Activated CD4-positive, alpha-beta T cell treated with anti-CD3 and anti-CD28 coated beads, Interleukin-2, amount 50 U/mL, for 1 hour (primary cell): ENCODE measurements at places on chromosomes 2 and 18.

DNA sequence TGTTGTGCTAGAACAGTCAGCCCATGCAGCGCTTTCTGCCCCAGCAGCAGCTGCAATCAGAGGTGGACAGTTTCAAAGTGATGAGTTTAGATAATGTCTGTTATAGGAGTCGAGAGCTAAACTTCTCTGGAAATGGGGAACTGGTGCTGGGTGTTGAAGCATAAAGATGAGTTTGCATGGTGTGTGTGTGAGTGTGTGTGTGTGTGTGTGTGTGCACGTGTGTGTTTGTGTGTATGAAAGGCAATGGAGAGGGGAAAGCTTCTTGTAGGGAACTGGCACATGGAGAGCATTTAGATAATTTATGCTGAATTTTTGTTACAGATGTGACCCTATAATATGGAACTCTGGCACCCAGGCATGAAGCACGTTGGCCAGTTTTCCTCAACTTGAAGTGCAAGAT, 22.7 kb downstream of the ICOS start:
- DNase-seq = no peak

GRCh38 chr2:119691651-119692245, 12.7 kb downstream of the TMEM177 start:
- no peak for DNase-seq

- no peak for DNase-seq
These were observed 2.6 kb downstream of the CDH2 start for GRCh38 chr18:28174181-28174905.

- DNase-seq = no peak
These were observed 63.5 kb downstream of the CYB5A start for GRCh38 chr18:74228312-74228711.

DNA sequence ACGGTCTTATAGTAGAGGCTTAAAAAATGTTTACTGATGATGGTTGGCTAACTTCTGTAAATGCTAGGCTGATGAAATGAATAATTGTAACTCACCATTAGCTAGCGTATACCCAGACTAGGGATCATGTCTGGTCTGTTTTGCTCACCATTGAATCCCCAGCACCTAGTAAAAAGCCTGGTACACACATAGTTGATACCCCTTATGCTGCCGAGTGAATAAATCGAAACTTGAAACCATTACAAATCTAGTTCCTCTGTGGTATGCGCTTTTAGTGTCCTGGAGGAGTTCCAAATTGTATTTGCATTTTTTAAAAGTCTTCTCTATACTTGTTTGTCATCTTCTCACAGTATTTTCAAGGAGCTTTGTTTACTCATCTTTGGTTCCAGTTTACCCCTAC, 1.3 kb downstream of the TAF1B start:
- no peak for DNase-seq

DNA sequence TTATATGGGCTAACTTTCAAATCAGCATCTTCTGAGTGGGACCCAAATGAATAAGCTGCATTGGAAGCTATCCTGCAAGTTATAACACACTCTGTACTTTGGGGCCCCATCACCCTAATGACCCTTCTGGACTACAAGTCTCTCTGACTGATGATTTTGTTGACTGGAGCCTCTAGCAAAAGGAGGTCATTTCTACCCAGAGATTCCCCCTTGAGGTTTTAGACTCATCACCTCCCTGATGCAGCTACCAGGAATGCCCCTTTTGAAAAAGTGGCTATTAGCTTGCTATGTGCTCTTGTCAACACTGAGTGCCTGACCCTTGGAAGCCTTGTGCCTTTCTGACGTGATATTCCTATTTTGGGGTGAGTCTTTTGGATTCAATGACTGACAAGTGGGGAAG, 54.5 kb upstream of the NEMP2 start:
- no peak for DNase-seq

DNA sequence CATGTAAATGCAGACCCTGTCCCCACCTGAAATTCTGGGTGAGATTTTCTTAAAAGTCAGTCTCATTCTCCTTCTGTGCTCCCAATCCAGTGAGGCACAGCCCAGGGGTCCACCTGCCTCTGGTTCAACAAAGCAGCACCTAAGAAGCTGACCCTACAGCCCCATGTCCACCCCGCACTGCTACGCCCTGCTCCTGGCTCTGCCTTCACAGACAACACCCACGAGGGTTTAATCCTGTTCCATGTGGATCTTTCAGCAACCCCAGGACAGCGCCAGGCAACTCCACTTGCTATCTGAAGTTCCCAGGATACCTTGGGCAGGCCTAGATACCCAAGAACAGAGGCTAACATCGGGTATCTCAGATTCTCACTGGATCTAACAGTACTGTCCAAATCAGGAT, 44.9 kb downstream of the HDLBP start:
- DNase-seq = no peak

DNA sequence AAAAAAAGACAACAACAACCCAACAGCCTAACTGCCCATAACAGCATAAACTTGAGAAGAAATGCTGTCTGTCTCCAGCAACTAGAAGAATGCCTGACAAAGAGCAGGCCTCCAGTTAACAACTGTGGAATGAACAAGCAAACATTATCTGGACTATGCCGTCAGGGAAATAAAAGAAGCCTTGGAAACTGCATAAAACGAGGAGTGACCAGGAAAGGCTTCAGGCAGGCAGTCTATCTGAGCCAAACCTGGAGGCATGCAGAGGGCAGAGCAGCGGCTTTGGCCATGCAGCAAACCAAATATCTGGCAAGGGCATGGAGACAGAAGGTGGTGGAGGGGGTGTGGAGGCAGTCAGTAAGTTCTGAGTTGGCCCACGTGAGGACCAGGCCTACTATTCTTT, 11.1 kb downstream of the HES6 start:
- no peak for DNase-seq

DNA sequence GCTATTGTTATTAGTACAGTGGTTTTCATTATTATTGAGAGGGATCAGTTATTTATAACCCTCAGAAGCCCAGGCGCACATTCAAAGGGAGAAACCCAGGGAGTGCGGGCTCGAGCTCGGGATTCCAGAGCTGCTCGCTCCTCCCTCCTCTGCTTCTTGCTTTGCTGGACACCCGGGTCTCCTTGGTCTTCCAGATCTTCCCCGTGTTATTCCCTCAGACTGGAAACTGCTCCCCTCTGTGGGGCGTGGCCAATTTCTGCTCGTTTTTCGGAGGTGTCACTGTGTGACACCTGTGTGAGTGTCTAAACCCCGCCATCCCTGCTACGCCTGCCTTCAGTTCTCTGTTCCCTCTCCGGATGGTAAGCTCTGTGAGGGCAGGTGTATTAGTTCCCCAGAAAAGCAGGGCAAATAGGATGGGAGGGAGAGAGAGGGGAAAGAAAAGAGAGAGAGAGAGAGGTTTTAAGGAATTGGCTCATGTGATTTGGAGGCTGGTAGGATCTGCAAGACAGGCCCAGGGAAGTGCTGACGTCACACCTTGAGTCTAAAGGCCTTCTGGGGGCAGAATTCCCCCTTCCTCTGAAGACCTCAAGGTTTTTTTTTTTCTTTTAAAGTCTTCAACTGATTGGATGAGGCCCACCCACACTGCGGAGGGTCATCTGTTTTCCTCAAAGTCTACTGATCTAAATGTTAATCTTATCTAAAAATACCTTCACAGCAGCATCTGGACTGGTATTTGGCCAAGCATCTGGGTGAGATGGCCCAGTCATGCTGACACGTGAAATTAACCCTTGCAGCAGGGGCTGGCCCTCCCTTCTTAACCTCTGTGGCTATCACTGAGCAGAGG, 457.3 kb upstream of the ID2 start:
- no peak for DNase-seq

DNA sequence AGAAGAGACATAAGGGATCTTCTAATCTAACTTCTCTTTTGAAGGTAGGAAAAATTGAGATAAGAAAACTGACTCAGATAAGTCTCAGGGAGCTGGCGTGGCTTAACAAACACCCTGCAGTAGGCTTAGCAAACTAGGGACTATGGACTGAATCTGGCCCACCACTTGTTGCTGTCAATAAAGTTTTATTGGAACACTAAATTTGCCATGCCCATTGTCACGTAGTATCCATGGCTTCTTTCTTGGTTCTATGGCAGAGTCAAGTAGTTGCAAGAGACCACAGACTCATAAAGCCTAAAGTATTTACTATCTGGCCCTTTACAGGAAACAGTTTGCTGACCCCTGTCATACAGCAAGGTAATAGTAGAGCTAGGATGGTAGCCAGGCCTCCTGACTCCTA, 24.2 kb downstream of the KCNK3 start:
- DNase-seq = no peak

DNA sequence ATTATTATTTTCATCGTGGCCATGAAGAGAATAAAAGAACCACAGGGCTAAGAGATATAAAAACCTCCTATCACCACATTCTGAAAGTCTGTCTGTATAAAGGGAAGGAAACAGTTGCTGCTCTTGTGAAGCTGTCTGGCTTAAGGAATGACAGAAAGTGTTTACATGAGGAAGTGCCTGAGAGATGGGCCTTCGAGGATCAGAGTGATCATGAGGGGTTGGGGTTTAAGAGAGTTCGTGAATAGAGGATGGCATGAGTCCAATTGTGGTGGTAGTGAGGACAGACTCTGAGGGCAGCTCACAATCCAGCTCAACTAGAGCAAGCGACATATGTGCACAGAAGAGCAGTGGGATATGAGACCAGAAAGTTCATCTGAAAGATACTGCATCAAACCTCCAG, 65.8 kb upstream of the PIEZO2 start:
- DNase-seq = no peak

GRCh38 chr2:98769784-98770183, 38.9 kb upstream of the MGAT4A start:
- DNase-seq = peak; percentile 30

DNA sequence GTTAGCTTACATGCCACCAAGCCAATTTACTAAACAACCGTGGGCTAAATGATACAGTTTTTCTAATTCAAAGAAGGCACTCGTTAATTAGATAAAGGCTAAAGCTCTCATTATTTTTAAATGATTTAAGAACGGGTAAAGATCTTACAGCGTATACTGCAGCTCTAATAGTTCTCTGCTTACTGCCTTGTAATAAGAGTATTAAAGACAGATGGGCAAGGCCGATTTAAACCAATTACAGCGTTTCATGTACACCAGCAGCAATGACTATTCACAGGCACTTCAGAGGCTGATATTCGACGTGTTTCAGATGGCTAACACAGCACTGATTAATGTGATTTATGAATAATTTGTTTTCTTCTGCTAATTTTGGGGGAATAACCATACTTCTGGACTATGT, 259.3 kb downstream of the ZNF407 start:
- DNase-seq = no peak

DNA sequence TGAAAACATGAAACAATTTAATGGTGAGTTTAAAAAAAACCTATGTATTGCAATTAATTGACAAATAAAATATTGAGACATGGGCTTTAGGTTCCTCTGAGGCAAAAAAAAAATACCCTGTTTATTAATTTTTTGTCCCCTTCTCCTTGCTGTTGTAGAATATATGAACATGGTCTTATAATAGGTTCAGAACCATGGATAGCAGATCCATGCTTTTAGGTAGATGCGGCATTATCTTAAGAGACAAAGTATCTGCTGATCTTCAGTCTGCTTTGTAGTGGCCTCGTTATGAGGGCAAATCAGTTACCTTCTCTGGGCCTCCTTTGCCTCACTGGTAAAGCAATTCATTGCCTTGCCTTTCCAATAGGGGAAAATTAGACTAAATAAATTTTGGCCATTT, 850.7 kb downstream of the NRXN1 start:
- no peak for DNase-seq

DNA sequence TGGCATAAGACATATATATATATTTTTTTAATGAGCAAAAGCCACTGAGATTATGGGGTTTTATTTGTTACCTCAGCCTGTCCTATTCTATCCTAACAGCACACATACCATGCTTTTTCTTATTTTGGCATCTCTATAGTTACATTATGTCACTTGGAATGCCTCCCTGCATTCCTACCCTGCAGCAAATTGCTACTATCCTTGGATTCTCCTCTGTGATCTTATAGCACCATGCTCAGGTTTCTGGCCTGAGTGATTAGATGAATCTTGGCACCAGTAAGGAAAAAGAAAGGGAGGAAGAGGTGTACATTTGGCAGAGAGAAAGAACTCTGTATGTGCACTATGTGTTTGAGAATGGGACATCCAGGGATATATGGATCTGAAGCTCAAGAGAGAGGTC, 86.3 kb upstream of the PELI1 start:
- DNase-seq = no peak

DNA sequence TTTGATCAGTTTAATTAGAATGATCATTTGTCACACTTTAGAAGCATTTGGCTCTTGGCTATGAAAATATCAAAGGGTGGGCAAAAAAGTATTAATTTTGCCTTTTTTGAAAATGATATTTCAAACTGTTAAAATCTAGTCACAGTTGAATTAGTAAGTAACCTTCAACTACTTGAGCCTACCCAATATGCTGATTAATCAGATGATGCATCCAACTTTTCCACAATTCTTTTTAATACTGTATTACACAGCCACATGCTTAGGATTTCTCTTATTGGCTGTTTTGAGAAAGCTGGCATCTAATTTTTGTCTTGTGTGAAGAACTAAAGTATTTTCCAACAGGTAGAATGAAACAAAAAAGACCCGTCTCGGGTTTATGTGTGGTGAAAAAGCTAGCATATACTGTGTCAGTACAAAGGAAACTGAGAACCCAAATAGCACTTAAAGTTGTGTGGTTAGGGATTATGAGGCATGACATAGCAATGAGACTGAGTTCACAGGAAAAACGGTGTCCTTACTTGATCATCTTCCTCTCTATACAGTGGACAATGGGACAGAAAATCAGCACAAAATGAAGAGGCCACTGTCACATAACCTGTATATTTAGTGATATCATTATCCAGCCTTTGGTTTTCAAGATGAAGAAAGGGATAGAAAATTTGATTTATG, 11.7 kb downstream of the OSBPL6 start:
- no peak for DNase-seq

DNA sequence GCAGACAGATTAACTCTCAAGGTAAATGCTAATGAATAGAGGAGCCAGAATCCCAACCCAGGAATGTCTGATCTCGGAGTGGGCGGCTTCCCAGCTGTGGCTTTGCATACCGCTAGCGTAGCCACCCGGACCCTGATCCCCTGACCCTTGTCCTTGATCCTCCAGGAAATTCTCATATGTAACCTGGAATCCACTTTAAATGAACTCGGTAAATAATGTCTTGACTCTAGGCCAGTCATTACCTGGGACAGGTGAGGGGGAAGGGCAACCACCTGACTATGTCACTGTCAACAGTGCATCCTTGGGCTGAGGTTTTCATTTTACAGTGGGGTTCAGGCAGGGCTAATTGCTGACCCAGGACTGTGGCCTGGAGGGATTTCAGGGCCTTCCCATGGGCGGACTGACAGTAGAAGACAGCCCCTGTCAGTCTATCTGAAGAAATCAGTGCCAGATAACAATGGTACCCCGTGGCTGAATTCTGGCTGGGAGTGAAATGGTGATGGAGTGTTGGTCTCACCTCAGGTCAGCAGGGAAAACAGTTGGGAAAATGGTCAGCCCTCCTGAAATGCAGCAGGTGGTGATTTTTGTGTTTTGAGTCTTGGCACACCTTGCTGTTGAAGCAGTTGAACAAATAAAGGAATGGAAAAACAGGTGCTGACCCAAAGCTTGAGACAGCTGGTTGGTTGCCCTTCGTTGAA, 9.6 kb downstream of the ACKR3 start:
- no peak for DNase-seq

GRCh38 chr2:85998071-85998991, 107.4 kb downstream of the POLR1A start:
- no peak for DNase-seq
